ENCODE measurements at places on chromosomes 11 and 22.

DNA sequence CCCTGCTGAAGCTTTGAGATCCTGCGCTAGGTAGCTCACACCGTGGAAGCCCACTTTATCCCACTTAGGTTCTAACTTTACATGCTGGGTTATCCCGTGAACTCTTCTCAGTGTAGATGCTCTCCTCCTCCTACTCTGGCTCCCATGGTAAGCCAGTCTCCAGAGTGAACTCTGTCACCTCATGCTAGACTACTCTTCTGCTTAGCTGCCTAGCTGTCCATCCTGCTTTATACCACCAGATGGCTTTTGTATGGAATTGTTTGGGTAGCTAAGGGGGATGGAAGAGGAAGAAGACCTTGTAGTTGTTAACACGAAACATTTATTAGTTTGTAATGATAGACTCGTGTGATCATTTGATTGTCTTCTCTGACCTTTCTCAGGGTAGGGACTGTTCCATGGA lies 46.8 kb downstream of the EMSY start:
- no peak for DNase-seq

DNA sequence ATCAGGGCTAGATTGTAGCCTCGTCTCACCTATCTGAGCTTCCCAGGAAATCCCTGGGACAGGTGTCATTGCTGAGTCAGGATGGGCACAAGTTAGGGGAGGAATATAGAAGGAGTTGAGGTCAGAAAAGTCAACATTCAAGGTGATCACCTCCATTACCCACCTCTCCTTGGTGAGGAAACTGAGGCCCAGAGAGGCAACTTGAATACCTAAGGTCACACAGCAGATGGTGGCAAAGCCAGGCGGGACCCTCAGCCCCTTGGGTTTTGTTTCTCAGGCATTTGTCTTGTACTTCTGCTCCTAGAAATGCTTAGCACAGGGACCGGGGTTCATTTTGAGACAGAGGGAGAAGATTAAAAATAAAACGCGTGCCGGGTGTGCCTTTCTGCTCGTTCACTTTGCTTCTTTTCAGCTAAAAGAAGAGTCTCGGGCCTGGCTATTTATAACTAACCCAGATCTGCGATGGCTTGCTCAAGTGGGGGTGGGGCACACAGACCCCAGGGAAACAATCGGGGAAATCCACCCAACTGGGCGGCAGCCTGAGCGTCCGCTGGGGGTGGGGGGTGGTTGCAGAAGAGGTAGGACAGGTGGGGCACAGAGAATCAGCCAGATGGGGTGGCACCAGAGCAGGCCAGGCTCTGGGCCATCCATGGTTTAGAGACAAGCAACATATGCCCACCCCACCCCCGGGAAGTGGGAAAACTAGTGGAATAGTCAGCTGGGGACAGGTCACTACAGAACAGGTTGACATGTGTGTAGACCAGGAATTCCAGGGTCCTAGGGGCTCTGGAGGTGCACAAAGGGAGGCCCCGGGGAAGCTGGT lies 3.9 kb upstream of the GNAZ start:
- DNase-seq, result no peak

- no peak for DNase-seq
These were observed 9.4 kb downstream of the IGSF9B start for GRCh38 chr11:133947321-133947756.

- DNase-seq, result no peak
These were observed 59.3 kb downstream of the CD82 start for GRCh38 chr11:44624761-44625221.

- no peak for DNase-seq
These were observed 20.9 kb upstream of the CREB3L1 start for GRCh38 chr11:46256540-46257001.
